ENCODE measurements at places on chromosomes 12 and 14.

DNA sequence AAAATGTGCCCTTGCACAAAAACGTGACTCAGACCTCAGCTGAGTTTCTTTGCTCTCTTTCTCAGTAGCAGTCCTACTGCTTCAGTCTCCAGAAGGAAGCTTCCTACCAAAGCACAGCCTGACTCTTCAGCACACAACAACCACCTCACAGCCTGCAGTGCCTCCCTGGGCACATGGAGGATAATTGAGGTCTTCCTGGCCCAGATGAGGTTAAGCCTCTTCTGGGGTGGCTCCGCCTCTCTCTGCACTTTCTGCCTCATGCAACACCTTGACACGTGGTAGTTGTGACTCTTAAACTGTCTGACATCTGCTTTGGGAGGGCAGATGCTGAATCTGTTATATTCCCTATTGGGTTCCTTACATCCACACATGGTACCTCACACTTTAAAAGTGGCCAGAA is 33.8 kb downstream of the GIT2 start:
- DNase-seq: no peak

GRCh38 chr14:93068711-93069110 is 47.0 kb downstream of the ITPK1 start:
- DNase-seq: no peak

DNA sequence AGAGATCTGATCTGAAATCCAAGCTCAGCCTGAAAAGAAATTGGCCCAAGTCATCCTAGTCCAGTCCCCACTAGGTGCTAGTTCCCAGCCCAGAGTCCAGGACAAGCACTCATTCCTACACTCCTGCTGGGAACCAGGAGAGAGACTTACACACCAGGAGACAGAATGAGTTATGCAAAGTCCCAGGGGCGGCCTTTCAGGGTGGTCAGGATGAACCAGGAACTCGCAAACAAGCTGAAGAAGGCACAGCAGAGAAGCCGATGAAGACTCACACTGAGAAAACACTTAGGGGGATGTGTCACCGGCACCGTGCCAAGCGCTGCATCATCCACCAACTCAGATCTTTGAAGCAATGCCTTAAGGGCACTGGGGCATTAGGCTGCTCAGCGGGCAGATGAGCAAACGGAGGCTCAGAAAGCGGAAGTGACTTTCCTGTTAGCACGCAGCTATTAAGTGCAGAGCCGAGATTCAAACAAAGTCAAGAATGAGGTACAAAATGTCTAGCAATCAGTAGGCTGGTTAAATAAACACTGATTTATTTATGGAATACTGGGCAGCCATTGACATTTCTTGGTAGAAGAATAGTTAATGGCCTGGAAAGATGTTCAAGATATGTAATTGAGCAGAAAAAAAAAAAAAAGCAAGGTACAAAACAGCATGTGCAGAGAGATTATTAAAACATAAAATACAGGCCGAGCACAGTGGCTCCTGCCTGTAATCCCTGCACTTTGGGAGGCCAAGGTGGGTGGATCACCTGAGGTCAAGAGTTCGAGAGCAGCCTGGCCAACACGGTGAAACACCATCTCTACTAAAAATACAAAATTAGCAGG is 78.7 kb downstream of the LRRC74A start:
- peak; percentile 78 for DNase-seq

DNA sequence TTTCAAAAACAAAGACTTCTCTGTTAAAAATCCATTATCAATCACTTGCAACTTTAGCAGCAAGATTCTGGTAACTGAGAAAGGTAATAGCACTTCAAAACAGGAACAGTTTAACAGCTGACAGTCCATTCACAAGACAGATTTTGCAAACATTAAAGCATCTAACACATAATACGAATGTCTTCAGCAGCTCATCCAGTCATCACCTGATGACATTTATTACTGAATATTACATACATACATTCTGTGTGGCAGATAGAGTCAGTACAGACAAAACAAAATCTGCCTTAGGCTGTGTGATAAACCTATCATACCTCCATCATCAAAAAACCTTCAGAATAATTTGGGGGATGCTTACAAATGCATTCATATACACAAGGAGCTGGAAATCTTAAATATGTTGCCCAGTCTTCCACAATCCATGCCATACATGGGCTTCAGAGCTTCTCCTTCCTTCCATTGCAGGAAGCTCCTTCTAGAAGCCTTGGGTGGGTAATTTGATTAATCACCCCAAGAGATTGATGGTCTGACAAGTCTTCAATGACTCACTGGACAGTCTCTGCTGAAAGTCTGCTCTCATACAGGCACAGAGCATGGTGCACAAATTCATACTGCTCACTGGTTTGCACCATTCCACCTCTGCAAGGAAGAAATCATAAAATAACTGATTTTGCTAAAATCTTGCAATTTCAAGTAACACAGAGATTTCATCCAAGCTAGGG is 1.6 kb upstream of the PTPRB start:
- no peak for DNase-seq

DNA sequence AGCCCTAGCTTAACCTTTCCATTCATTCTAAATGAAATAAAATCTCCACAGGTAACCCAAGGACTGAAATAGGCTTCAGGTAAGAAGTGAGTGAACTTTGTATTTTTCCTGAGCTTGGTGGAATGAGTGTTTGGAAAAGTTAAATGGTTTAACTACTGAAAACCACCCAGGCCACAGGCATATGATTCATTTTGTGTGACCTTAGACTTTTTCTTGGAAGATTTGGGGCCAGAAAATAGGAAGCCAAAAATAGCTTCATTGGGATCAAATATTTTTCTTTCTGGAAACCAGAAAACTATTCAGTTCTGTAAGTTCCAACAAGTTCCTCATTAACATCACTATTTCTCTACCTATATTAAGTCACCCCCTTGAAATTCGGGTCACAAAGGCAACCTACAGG is 212.6 kb downstream of the PCNX1 start:
- DNase-seq: no peak

- DNase-seq: no peak
Observed at GRCh38 chr12:5997260-5997659, 52.2 kb upstream of the ANO2 start.

GRCh38 chr14:67569011-67569650 is 30.9 kb downstream of the PIGH start:
- DNase-seq: no peak

DNA sequence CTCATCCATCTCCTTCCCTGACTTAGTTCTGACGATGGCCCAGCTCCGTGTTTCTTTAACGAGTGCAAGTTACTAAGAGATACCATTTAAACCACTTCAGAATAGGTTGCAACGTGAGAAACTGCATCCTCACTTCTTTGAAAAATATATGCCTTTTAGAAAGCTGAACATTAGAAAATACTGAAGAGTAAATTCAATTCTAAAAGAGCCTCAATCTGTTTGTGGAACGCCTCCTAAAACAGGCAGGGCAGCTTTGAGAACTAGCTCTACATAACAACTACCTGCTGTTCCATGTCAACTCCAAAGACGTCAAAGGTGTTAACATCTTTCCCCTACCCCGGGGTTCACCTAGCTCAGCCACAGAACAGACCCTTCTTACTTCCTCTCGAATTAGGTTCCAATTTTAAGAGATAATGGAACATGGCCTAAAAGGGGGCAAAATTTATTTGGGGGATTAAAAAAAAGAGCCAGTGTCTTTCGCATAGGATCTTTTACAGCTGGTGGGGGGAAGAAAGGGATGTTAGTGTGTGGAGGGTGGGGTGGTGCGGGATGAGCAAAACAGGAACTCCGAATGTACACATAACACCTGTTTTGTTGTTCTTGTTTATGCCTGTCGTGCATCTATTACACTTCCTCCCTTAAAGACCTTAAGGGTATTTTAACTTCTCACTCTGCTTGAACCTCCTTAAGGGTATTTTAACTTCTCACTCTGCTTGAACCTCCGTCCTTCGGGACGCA is 3.3 kb downstream of the BHLHE41 start:
- DNase-seq: no peak

DNA sequence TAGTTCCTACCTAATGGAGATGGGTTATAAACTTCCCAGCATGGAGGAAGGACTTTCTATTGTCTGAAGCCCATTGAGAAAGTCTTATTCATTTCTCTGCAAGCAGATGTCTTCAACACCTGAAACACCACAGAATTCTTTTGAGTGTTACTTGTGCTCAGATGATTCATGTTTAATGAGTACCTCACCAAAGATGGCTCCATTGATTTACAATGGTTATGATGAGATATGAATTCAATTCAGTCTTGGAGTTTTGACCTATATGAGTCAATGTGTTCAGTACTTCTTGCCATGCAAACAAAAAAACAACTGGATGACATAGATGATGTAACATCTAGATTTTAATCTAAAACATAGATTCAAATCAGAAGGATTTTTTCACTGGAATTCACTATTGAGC is 15.4 kb upstream of the PAWR start:
- no peak for DNase-seq

Measured in ureter (tissue), 1 donor.